ENCODE measurements at places on chromosomes 11 and 22.

- no peak for DNase-seq
Measured at GRCh38 chr11:69017951-69018350, 4.9 kb upstream of the MRGPRF start.

DNA sequence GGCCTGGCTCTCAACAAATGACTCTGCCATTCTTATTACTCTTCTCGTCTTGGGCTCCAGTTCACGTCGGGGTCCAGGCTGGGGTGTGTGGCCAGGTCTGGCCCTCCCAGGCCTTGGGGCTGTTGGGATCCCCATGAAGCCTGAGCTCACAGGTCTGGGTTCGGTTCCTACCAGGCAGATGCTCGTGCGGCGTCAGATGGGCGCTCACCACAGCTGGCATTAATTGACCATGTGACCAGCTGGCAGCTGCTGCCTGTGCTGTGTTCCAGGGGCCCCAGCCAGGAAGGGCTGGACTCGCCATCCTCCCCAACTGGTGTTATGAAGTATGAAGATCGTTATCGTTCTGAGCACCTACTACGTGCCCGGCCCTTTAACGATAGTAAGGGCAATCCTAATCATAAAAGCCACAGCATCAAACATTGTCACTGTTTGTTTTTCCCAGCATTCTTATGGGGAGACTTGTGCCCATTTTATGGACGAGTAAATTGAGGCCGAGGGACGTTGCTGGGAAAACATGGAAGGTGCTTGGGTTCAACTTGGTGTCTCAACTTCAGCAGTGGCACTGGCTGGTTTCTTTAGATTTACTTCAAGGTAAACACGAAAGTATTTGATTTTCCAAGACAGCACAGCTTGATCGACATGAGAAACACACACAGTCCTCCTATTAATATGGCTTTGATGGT is 26.8 kb upstream of the CACNG2 start:
- DNase-seq = no peak

DNA sequence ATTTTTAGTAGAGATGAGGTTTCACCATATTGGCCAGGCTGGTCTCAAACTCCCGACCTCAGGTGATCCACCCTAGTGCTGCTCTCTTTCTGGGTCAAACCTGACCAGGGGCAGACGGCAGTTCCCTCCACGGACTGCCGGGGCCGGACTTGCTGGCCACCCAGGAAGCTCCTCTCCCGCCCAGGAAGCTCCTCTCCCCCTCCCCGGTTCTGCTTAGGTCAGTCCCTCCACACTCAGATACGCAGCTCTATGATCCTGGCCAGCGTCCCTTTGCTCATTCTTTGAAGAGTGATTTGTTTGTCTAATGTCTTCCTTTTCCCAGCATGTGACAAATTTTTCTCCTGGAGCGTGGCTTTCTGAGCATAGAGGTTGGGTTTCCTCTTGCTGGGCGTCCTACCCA is 125.3 kb upstream of the B3GAT1 start:
- no peak for DNase-seq

- no peak for DNase-seq
Measured at GRCh38 chr11:849104-849824, 6.6 kb downstream of the TSPAN4 start.

DNA sequence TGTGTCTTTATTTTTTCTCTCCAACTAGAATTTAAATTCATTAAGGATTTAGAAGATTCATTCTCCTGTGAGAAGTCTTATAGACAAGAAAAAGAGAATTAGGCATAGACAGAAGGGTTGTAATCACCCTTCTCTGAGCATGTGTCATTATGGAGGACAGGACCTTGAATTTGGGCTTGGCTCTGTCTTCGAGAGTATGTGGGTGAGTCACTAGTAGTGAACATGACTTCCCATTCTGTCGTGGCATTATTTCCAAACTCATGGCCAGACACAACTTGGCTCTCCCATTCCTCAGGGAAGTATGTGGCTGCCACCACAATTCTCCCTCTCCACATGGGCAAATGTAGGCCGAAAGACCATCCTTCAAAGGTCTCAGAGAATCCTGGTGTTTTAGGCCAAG is 14.3 kb upstream of the ANKK1 start:
- no peak for DNase-seq

- no peak for DNase-seq
Measured at GRCh38 chr11:92504004-92504403, 279.4 kb downstream of the FAT3 start.

- no peak for DNase-seq
Measured at GRCh38 chr22:33391298-33391697, 333.1 kb upstream of the SYN3 start.

- no peak for DNase-seq
Measured at GRCh38 chr11:14290422-14290821, 68.6 kb downstream of the RRAS2 start.

GRCh38 chr22:39546889-39547586 is 14.5 kb upstream of the RPS19BP1 start:
- DNase-seq = no peak

DNA sequence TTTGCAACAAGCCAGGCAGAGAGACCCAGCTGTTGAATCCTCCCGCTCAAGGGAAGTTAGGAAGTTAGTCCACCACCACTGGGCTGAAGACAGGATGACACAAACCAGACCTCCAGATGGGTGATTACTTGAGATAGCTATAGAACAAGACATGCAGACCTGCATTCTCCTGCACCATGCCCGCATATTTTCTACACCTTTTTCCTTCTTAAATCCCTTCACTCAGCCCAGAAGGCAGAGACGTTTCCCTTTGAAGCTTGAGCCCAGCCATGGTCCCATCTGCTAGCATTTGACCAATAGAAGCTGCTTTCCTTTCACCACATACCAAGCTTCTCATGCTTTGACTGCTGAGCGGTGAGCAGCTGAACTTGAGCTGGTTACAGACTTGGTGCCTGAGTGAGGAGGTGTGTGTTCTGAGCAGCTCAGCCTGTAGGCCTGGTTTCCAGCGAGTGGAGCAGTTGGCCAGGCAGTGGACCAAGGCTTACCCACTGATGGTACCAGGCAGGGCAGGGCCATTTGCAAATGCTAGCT is 29.2 kb upstream of the CBX6 start:
- no peak for DNase-seq

- no peak for DNase-seq
Measured at GRCh38 chr11:120462825-120463224, 48.7 kb upstream of the GRIK4 start.

DNA sequence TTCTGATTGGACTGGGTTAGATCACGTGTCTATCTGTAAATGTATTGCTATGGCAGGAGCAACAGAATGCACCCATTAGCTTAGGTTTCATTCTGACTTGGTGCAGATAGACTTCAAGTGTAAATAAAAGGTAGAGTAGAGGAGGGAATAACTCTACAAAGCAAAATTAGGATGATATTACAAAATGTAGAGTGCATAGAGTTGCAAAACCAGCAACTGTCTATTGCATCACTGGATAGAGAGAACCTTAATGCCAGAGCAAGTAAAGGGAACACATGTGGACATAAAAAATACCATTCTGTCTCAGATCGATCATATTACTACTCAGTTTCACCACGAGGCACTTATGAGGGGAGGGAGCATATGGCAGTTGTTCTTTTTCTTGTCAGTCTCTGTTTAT is 22.0 kb upstream of the CAT start:
- no peak for DNase-seq

DNA sequence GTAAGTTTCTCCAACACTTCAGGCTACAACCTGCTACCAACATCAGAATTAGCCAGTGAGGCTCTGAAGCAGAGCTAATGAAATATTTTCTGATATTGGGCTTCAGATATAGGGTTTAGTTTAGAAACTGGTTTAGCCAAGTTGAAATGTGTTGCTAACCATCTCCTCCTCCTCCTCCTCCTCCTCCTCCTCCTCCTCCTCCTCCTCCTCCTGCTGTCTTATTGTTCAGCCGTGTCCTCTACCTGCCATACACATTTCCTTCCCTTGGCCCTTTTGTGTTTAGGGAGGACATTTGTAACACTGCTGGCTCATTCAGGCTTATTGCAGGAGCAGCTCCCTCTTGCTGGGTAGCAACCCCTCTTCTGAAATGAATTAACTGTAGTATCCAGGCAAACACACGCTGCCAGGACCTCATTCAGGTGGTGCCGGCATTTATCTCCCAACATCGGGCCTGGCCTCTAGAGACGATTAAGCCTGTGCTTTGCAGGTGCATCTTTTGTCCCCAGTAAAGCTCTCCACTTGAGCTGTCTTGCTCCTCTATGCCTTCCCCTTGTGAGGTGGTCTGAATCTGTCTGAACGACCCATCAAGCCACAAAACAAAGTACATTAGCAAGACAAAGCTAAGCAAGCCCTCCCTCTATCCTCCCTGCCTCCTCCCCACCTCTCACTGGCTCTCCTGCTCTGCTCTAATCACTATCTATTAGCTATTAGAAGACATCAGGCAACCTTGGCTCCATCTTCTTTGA is 82.9 kb downstream of the KCNJ1 start:
- no peak for DNase-seq

DNA sequence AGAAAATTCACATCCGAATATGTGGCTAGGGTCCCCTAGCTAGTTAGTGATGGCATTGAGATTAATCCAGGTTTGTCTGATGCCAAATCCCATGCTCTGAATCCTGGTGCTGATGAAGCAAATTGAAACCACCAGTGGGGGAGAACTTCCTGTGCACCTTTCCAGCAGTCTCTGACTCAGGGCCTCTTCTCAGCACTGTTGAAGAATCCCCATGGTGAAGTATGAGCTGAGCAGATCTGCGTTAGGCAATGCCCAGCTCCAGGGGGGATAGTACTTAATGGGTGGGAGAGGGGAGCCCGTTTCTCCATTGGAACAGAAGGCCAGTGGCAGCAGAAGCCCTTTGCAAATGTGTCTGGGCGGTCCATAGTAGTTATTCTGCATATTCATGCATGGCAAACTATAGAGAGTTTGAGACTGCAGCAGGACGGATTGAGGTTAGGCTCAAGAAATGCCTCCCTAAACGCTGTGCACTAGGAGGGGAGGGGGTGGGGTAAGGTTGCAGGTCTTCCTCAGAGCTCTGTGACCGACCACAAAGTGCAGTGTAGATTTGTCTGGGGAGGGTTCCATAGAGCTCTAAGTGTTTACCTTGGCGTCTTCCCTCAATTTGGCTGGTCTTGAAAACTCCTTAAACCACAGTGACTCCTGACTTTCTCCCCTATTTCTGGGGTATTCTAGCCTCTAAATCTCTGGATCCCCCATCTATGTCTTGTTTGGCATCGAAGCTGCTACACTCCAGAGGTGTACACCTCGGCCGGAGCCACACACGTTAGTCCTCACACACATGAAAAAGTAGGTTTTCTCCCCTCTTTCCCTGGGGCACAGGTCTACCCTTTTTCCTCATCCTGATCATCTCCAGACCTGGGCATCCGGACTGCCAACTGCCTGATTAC is 4.8 kb downstream of the POU2F3 start:
- no peak for DNase-seq

DNA sequence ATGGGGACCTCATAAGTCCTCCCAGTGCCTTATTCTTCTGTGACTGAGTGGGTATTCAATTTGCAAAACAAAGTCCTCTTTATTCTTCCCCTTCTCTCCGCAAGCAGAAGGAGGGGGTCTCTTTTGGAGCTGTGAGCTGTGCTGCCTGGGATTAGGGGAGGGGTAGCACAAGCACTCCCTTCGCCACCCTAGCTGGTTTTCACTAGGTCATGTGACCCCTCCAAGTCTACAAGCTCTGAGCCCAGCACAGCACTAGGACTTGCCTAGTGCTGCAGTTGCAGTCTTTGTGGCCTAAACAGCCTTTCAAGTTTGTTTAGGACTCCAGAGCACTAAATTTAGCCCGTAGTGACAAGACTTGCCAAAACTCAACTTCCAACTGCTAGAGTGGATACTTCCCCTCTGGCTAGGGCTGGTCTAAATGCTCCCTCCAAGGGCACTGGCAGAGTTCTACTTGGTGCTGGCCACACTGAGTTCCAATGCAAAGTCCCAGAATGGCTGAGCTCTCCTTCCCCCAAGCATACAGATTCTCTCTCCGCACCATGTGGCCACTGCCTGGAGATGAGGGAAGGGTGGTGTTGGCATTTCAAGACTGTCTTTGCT is 25.4 kb downstream of the TAF1D start:
- DNase-seq = no peak

- no peak for DNase-seq
Measured at GRCh38 chr11:69442012-69442806, 39.3 kb upstream of the LINC01488 start.

DNA sequence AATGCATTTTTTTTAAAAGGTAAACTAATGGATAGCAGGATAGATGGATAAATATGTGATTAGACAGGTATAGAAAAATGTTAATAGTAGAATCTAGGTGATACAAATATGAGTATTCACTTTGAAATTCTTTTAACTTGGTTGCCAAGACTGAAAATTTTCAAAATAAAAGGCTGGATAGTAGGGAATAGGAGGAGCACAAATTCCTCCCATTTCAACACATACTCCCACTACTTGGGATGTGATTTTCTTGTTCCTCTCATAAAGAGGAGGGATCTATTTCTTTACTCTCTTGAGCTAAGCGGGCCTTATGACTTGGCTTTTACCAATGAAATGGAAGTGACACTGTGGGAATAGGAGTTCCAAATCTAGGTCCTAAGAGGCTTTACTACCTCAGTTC is 35.9 kb downstream of the PIK3C2A start:
- DNase-seq = no peak

DNA sequence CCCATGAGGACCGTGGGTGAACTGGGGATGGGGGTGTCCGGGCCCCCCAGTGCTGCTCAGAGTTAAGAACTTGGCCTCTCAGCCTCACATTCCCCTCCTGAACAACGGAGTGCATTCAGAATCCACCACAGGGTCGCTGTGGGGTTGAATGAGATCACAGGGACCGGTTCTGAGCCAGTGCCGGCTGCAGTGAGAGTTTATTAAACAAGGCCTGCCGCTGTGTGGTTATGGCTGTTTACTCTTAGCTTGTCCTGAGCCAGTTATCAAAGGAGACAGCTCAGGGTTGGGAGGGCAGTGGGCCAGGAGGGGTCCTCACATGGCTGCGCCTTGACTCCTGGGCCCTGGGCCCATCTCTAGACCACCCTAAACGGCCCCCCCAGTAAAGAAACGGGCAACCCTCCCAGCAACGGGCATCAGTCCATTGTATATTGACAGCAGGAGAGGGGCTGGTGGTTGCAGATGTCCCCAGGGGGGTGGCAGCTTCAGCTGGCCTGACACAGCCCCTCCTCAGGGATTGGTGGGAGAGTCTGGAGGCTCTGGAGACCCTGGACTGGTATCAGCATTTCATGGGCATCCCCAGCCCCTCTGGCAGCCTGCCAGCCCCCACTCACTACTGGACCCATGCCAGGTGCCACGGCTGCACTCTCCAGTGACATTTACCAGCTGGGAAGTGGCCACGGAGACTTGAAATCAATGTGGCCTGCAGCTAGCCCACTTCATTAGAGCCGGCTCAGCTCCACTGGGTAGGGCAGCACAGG is 15.1 kb upstream of the CABP7 start:
- DNase-seq = peak; percentile 68

DNA sequence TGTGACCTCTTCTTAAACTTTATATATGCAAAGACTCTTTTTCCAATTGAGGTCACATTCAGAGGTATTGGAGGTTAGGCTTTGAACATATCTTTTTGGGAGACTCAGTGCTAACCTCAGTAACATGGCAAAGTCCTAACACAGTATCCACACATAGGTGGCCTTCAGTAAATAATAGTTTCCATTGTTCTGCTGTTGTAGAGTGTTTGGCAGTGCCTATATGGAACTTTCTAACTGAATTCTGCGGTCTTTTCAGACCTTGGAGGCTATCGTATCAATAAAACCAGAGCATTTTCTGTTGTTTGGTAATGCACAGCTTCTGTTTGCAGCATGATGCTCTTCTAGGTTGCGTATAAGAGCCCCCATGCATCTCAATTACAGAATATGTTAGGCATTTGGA is 47.0 kb downstream of the LDLRAD3 start:
- DNase-seq = no peak

- DNase-seq = no peak
Measured at GRCh38 chr22:47130883-47131631, 368.6 kb downstream of the TBC1D22A start.

- DNase-seq = no peak
Measured at GRCh38 chr22:46376908-46377524, 41.5 kb downstream of the TRMU start.

Measured in hippocampal formation (tissue), 2 donors.